ENCODE measurements at places on chromosomes 3 and 15.

- no peak for DNase-seq
Observed at GRCh38 chr15:56683908-56684307, 49.4 kb downstream of the ZNF280D start.

GRCh38 chr3:85342915-85343314 is 384.1 kb downstream of the CADM2 start:
- DNase-seq, result no peak

DNA sequence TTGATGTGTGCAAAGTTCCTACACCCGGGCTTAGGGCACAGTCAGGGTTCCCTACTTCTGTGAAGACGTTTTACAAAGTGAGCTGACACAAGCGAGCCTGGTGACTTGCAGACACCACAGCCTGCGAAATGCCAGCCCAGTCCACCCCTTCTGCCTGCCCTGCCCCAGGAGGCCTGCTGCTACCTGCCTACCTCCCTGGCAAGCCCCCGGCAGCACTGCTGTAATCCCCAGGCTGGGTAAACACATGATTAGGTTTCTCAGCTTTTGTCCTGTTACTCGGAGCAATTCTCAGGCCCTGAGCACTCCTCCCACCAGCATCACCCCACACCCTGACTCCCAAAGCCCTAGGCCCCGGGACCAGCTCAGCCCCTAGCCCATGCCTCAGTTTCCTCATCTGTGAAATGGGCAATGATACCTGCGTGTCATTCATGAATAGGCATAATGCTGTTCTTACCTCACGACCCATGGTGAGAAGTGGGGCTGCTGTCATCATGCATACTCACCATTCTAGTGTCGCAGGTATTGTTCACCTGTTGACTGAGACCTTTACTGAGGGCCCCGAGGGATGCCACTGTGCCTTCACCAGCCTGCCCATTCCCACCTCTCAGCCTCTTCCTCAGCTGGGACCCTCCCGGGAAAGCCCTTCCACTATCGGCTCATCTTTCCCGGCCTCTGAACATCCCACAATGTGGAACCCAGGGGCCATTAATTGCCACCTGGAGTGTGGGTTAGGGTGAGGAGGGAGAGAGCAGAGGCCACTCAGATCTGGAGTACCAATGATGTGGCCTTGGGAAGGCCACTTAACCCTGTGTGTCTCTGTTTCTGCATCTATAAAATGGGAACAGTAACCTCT is 31.5 kb upstream of the SLC6A6 start:
- DNase-seq, result no peak

GRCh38 chr3:59644479-59645402 is 594.9 kb upstream of the CFAP20DC start:
- DNase-seq, result no peak

GRCh38 chr3:61858054-61858453 is 296.7 kb downstream of the PTPRG start:
- DNase-seq, result no peak

DNA sequence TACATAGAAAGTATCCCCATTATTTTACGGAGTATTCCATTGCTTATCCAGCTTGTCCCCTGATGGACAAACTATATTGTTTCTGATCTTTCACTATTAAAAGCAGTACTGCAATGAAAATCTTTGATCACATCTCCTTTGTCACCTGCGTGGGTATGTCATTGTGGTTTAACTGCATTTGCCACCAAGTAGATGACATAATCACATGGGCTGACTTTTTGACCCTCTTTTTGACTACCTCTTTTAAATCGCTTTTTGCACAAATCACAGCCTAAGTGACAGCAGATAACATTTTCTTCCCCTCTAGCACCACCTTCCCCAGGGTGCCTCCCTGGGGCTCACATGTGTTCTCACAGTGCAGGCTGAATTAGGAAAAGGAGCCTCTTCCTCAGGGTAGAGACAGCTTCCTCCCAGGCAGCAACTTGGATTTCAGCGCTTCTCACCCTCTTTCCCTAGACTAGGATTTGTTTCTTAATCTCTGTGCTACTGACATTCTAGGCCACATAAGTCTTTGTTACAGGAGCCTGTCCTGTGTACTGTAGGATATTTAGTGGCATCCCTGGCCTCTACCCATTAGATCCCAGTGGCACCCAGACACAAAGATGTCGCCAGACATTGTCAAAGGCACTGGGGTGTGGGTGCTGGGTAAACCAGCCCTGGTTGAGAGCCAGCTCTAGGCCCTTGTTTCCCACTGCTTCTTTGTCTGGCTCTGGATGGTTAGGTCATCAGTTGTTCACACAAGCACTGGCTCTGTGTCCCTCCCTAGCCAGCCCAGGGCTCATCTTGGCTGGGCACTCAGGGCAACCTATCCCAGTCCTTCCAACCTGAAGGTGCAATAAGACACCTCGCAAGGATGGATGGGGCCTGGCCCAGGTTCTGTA is 1.3 kb upstream of the RBP1 start:
- DNase-seq, result no peak

DNA sequence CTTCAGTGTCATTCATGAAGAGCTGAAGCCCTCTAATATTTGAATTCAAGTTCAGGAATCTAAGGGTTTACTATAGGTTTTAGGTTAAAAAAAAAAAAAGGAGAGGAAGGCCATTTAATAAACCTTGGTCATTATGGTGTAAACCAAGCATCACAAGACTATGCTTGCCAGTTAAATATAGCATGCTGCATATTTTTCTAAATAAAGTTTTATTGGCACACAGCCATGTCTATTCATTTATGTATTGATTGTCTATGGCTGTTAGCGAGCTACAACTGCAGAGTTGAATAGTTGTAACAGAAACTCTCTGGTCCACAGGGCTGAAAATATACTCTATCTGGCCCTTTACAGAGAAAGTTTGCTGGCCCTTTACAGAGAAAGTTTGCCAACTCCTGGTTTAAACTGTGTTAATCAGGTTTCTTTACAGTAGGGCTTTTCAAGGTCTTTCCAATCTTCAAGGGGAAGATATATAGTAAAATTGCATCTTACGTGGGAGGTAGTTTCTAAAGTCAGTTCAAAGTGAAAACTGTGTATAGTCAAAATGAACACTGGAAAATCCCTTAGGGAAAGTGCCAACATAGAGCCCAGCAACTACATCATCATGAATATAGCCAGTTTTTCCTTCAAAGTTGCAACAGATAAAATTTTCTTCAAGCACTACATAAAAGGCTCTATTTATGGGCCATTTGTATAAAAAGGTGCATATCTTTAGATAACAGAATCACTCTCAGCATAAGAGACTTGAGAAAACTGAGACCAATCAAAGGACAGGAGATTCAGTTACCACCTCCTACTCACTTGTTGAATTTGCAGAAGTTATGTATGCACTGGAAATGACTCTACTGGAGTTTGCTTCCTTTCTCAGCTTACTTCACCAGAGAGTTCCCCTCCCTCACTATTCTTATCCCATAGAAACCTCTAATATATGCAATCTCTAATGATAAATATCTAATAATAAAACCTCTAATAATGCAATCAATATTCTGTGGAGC is 49.7 kb upstream of the FRMD4B start:
- no peak for DNase-seq

DNA sequence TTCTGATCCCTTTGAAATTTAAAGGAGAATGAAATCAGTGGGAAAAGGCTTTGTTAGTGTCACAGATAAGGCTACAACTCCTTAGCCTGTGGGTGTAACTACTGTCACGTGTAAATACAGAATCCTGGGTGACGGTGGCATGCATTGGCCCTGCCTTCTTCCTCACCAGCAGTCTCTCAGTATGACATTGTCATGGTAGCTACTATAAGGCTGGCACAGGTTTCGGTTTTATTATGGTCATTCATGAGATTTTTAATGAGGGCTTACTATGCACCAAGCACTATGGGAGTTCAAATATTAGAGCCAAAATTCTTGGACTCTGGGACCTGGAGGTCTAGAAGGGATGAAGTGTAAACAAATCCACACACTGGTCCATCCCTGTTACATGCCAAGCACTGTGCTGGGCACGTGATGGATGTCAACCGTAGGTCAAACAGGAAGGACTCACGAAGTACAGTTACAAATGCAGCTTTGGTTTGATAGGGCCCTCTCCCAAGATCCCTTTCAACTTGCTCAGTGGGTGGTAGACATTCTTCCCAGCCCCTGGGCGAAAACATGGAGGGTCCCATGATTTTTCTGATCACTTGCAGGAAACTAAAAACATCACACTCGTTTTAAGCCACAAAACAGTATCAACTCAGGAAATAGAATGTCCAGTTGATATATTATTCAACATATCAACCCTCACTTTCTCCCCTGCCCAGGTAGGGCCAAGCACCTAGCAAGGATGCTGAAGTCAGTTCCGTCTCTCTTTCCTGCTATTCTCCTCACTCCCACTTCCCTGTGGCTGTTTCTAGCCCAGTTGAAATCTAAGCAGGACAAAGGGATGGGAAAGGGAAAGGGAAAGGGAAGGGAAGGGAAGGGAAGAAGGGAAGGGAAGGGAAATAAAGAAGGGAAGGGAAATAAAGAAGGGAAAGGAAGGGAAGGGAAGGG is 25.3 kb downstream of the BFSP2 start:
- no peak for DNase-seq

GRCh38 chr15:88395872-88396781 is 71.1 kb downstream of the MRPL46 start:
- DNase-seq, result no peak

- DNase-seq, result no peak
Observed at GRCh38 chr3:170997961-170998913, 28.3 kb downstream of the SLC2A2 start.

GRCh38 chr15:31077941-31078340 is 23.6 kb downstream of the TRPM1 start:
- no peak for DNase-seq

GRCh38 chr15:91099616-91099994 is 452 bp upstream of the SV2B start:
- peak; percentile 57 for DNase-seq

DNA sequence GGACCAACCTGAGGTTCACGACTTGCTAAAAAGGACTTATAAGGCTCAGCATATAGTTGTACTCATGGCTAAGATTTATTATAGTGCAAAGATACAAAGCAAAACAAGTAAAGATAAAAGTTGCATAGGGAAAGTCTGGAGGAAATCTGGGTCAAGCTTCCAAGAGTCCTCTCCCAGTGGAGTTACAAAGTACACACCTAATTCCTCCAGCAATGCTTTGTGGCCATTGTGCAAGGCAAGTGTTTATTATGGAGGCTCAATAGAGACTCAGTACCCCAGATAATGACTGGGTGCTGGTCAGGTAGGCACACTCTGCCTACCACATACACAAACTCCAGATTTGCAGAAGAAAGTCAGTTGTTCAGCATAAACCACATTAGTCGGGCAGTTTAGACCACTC is 22.9 kb downstream of the LNP1 start:
- no peak for DNase-seq

- peak; percentile 66 for DNase-seq
Observed at GRCh38 chr15:58227706-58228543, 89.7 kb downstream of the AQP9 start.

GRCh38 chr3:30232142-30232541 is 374.3 kb upstream of the TGFBR2 start:
- no peak for DNase-seq

DNA sequence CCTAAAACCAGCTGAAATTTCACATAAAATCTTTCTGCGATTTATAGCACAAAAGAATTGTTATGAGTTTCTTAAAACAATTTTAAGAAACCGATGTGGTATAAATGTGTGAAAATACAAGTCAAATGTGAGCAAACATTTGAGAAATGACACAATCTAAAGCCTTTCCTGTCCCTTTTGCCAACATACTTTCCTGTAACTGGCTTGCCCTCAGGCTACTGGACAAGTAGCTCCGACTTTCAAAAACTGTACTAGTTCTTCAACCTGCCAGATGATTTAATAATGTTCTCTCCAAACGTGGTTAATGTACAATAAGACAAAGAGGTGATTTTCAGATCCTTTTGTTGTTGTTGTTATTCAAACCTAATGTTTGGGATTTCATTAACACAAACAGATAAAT is 105.9 kb upstream of the ARHGEF26 start:
- no peak for DNase-seq

GRCh38 chr3:151393146-151393830 is 8.7 kb upstream of the P2RY12 start:
- no peak for DNase-seq

DNA sequence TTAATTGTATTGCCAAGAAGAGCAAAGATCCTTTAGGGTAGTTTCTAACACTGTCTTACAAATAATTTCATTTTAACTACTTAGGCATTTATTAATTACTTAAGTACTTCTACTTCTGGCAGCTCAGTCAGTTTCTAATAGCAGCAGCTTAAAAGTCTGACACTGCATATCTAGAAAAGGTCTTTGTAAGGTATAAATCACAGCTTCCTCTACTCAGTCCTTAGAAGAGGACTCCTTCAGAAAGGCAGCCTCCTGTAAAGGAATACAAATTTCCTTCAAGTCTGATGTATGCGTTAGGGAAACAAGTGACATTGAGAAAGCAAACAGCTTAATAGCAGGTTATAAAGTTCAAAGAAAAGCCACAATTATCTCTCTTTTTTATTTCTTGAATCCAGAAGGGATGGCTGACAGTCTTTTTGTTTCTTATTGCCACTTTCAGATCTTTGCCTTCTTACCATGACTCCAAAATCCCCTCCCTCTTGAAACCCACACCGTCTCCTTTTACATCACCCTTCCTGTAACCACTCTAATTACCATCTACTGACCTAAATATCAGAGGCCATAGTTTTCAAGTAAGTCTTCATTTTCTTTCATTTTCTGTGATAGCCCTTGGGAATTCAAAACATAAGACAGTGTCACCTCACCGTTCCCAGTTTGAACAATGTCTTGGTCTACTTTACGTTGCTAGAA is 109.5 kb downstream of the CGGBP1 start:
- DNase-seq, result no peak

DNA sequence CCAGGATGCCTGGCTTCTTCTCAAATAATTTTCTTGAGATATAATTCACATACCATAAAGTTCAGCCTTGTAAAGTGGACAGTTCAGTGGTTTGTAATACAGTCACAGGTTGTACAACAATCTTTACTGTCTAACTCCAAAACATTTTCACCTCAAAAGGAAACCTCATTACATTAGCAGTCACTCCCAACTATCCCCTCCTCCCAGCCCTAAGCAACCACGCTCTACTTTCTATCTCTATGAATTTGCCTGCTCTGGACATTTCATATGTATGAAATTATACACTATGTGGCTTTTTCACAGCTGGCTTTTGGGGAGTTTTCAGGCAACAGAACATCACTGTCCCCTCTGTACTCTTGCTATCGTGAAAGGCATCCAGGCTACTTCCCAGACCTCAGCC is 17.5 kb downstream of the TGM5 start:
- DNase-seq, result no peak

- no peak for DNase-seq
Observed at GRCh38 chr3:50545781-50546180, 21.8 kb downstream of the C3orf18 start.
